ENCODE measurements at places on chromosomes 13 and 19.

- no peak for DNase-seq
Observed at GRCh38 chr19:1417145-1417544, 9.8 kb downstream of the DAZAP1 start.

GRCh38 chr19:2234996-2235380, 1.1 kb downstream of the PLEKHJ1 start:
- no peak for DNase-seq

DNA sequence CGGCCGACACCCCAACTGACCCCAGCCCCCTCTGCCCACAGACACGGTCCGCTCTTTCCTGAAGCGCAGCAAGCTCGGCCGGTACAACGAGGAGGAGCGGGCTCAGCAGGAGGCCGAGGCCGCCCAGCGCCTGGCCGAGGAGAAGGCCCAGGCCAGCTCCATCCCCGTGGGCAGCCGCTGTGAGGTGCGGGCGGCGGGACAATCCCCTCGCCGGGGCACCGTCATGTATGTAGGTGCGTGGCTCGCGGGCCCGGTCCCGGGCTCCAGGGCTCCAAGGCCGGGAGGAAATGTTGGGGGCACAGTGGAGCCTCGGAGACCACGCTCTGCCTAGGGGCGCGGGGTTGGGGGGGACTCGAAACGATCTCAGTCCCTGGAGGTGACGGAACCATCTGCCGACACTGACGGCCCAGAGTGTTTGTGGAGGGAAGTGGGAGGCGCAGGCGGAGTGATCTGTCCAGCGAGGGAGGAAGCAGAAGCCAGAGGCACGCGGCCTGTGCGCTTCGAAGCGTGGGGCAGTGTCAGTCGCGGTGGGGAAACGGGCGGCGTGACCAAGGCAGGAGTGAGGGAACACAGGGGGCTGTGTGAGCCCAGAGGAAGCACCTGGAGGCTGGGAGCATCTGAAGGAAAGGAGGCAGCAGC, 6.3 kb downstream of the TBCB start:
- DNase-seq = no peak

GRCh38 chr19:51480590-51480989, 2.3 kb downstream of the CEACAM18 start:
- no peak for DNase-seq

GRCh38 chr13:50613356-50613831, 230.1 kb downstream of the DLEU7 start:
- no peak for DNase-seq

DNA sequence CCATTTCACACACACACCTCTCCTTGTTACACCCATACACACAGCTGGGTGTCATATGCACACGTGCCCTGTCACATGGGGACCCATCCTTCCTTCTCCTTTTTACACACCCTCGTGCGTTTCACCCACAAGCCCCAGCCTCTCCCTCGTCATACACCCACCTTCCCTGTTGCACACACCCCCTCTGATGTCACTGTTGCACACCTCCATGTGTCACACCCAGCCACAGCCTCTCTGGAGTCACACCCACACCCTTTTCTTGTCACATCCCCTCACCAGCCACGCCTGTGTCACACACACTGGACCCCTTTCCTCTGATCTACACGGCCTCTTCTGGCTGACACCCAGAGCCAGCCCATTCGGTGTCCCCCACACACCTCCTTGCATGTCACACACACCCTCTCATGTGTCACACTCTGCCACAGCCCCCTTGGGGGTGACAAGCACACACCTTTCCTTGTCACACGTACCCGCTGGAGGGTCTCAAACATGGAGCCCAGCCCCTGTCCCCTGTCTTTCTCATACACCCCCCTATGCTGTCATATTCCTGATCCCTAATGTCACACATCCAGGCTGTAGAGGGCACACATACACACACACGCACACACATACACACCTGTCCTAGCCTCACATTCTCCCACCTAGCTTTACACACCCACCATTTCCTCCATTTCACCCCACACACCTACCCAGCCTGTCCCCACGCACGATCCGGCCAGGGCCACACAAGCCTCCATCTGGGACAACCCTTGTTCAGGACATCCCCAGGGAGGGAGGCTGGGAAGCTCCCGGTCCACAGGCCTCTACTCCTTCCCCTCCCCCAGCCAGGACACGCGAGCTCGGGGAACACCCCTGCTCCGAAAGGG, 1.4 kb downstream of the NOVA2 start:
- no peak for DNase-seq

- DNase-seq = no peak
Observed at GRCh38 chr13:62246581-62246980, 830.9 kb upstream of the PCDH20 start.

DNA sequence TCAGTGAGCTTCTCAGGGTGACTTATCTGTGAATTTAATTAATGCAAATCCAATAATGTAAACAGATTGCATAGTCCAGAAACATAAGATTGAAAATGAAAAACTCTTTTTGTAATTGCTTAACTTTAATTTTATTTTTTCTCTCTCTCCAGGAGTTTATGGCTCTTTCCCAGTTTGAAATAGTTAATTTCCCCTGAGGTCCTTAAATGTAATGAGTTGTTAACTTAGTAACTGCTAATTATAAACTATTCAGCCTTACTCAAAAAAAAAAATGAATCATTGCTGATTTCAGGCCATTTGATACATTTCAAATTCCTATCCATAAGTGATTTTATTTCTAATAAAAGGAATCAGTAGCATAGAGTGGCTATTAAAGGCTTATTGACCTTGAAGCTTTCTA, 84.1 kb upstream of the TRPC4 start:
- no peak for DNase-seq

GRCh38 chr13:110856942-110857835, 57.7 kb downstream of the ANKRD10 start:
- no peak for DNase-seq

- no peak for DNase-seq
Observed at GRCh38 chr19:6032381-6032780, 54.4 kb upstream of the RANBP3 start.

DNA sequence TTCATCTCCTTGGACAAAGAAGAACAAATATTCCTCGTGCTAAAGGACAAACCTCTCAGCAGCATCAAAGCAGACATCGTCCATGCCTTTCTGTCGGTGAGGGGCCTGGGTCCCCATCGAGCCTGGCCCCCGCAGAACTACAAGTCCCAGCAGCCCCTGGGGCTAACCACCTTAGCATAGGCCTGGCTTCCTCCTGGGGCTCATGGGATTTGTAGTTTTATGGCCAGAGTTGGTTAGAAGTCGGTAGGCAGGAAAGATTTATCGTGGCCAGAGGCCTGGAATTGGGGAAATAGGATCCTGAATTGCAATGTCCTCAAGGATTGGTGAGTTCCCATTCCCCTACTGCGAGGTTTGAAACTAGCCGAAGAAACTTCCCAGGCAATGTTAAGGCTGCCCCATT, 19.6 kb downstream of the TMEM150B start:
- DNase-seq = no peak

DNA sequence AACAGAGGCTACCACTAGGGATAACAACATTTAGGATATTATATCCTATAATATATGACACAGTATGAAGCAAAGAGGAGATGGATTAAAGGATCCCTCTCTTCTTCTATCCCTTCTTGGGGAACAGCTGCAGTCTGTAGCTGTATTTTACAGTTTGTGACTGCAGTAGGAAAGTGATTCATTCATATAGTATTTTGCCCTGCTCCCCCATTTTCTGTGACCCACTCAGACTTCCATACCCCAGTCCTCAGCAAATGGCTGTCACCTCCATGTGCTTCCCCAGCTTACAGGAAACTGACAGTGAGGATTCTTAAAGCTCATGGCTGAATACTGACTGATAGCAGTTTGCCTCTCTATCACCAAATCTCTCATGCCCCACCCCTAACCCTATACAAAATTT, 27.5 kb downstream of the MICU2 start:
- no peak for DNase-seq
